Right atrium auricular region (tissue), 2 donors: ENCODE measurements at places on chromosomes 7 and 10.

GRCh38 chr10:126387931-126388911 lies at the start of gene ADAM12:
Gene ADAM12 (minus strand): TSS chr10:126388477. CDS start chr10:126388145, 332 bp downstream.
- no peak for DNase-seq

- no peak for DNase-seq
Measured at GRCh38 chr7:6012355-6013104, 3.5 kb downstream of the AIMP2 start.

- DNase-seq = no peak
Measured at GRCh38 chr7:38744746-38745145, 113.6 kb upstream of the AMPH start.

DNA sequence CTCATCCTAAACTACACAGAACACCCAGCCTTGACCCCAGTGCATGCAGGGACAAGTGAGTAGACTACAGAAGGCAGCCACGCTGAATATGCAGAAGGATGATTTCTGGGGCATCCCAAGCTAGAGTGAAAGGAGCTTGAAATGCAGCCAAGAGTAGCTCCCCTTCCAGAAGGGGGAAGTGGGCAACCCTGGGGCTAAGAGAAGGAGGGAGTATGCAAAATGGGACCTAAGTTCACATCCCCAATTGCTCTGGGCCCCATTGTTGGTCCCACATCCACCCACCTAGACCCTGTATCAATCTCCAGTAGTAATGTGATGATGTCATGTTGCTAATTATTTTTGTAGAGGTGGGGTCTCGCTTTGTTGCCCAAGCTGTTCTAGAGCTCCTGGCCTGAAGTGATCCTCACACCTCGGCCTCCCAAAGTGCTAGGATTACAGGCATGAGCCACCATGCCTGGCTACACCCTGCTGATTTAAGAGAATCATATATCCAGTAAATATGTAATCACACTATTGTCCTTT lies 5.6 kb upstream of the PSTK start:
- no peak for DNase-seq

DNA sequence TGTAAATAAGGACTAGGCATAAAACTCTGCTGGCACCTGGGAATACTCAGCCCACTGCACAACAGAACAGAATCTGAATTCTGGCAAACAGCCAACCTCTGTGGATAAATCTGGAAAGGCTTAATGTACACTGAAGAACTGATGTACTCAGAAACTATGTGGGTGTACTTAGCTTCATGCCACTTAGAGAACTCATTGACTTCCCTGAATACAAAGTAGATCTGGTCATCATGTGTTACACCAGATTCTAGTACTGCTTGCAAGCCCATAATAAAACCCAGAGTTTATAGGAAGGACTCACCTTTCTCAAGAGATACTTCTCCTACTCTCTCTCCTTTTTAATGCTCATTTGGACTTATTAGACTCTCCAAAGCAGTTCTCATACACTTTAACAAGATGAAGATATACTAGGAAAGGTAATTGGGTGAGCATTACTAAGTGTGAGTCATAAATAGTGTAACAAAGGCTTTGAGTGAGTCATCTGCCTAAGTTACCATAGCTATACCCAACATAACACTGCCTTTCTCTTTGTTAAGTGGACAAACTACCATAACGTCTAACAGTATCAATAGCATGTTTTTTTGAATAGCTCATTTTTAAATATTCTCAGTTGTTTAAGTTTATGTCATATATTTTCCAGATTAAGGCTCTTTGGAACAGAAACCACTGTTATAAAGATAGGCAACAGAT lies 309.1 kb downstream of the MDFIC start:
- no peak for DNase-seq

DNA sequence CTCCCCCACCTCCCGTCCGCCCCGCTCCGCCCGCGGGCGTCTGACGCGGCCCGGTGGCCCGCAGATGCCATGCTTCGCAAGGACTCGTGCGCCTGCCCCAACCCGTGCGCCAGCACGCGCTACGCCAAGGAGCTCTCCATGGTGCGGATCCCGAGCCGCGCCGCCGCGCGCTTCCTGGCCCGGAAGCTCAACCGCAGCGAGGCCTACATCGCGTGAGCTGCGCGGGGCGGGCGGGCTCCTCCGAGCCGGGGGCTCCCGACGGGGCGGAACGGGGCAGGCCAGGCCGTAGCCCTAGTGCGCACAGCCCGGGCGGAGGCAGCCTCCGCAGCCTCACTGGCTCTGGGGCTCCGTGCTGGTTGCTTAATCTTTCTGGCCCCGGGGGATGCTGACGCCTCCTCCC lies 2.8 kb downstream of the ASIC3 start:
- no peak for DNase-seq

- DNase-seq = no peak
Measured at GRCh38 chr7:3265388-3265787, 35.7 kb upstream of the SDK1 start.

- no peak for DNase-seq
Measured at GRCh38 chr7:94514140-94514889, 4.7 kb downstream of the CASD1 start.

DNA sequence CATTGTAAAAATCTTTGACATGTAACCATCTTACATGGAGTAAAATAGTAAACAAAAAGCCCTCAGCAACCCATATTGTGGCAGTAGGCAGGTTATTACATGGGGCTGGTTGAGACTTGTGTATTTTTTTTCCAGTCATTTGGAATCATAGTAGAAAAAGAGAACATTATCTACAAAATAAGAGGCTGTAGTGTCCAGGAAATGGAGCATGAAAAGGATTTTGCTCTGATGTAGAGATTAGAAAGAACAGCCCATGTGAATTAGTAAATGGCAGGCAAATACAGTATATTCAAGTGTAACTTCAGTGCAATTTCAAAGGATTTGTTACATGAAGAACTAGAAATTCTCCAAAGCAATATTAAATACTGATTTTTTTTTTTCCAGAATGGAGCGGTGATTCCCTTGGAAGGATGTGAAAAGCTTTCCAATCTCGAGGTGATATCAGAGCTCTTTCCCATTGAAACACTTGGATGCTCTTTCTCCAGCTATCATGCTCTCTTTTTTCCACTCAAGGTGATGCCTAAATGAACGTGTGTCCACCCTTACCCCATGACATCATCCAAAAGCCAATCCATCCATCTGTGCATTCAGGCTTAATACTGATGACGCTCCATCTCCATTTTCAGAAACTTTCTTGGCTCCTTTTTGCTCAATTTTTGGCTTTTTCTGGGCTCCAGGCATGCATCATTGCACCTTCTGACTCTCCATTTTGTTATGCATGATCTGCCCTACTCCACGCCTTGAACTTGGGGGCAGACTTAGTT lies 1034.7 kb downstream of the TYW1 start:
- DNase-seq = no peak

- DNase-seq = no peak
Measured at GRCh38 chr10:126570621-126571602, 99.6 kb downstream of the C10orf90 start.

DNA sequence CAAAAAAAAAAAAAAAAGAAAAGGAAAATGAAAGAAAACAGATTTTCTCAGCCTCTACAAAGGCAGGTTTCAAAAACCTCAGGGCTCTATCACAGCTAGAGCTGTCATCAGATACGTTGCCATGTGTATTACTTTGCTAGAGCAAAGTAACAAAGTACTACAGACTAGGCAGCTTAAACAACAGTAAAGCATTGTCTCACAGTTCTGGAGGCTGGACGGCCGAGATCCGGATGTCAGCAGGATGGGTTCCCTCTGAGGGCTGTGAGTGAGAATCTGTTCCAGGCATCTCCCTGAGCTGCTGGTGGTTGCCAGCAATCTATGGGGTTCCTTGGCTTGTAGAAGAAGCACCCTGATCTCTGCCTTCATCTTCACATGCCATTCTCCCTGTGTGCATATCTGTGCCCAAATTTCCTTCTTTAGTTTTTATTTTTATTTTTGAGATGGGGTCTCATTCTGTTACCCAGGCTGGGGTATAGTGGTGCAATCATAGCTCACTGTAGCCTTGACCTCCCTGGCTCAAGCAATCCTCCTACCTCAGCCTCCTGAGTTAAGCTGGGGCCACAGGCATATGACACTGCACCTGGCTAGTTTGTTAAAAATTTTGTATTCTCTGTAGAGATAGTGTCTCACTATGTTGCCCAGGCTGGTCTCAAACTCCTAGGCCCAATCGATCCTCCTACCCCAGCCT lies 48.9 kb upstream of the KDM7A start:
- DNase-seq = no peak

- DNase-seq = no peak
Measured at GRCh38 chr10:31058795-31059703, 27.4 kb upstream of the ZNF438 start.

DNA sequence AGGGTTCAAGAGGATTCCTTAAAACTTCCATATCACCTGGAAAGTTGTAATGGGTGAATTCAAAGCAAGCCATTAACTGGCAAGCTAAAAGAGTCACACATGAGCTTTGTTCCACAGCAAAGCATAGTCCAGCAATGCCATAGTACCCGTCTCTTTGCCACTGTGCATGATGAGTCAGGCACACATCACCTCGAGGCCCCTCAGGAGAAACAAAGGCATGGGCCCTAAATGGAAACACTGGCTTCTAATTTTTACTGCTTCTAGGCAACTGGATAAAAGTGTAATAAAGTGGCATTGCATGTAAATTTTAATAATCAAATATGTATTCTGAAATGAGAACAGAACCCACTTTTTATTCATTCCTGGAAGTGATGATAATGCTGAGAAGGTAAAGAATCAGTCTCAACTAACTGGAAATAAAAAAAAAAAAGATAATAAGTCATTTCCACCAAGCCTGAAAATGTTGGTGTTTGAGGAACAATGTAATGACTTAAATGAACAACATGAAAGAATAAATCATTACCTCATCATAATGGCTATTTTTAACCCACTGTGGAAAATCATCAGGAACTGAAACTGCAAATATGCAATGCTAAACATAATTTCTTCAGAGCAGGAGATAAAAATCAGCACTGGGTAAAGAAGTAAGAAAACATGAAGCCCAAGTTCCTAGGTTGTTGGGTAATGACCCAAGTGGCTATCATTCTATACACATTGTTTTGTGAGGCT lies 104.9 kb downstream of the CDK6 start:
- DNase-seq = no peak

DNA sequence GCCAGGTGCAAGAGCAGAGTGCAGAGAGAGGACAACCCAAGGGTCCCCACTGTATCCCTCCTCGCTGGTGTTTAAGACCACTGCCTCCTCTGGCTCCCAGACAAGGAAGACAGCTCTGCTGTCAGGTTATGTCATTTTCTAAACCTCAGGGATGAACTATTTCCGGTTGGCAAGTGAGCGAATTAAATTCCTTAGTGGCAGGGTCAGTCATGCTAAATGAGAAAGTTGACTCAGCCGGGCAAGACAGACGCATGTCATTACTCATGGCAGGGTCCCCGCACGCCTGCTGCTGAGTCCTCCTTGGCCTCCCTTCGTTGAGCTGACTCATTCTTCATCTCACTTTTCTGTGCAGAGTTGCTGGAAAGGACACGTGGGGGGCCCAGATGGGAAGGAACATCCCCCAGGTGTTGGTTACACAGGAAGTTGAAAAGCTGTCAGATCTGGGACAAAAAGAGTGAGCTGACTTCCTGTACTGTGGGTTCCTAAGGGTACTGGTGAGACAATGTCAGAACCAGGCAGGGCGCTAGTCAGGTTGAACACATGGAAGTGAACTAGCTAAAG lies 47.1 kb upstream of the UCN3 start:
- no peak for DNase-seq

DNA sequence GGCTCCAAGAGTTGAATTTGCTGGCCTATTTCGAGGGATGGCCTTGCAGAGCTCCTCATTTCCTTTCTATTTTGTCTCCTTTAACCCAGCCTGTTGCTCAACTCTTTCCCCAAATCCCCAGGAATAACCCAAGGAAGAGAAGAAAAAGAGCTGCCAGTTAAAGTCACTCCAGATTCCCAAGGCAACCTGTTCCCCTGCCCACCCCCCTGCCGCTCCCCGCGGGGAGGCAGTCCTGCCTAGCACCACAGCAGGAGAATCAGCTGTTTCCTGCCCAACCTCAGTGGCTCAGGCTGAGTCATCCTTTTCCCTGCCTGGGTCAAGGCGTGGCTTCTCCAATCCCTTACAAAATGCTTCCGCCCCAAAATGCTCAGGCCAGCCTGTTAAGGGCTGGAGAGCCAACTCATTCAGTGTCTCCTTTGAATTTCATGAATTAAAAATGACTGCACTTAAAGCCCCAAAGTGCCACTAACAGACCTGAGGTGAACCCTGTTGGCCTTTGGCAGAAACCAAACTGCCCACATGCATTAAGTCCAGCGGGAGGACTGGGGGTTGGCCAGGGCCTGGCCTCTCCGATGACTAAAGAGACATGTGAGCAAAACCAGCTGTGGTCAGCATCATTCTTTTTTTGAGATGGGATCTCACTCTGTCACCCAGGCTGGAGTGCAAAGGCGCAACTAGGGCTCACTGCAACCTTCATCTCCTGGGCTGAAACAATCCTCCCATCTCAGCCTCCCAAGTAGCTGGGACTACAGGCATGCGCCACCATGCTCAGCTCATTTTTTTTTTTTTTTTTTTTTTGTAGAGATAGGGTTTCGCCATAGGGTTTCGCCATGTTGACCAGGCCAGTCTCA lies 83.2 kb upstream of the KIF5B start:
- peak; percentile 94 for DNase-seq

DNA sequence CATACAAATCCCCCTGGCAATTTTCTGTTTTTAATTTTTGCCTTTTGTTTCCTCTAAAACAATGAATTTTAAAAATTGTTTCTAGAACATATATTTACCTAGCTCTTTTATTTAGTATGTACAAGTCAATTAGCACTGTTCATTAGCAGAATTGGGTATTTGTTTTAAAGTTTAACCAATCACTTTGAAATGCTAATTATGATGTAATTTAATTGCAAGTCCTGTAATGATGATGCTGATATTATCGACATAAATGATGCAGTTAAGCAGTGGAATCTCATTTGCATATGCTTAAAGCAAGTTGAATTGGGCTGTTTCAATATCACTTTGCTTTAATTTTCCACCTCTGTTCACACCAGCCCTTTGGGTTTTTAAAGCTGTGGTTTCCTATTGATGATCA lies 2.7 kb downstream of the FOXP2 start:
- no peak for DNase-seq

GRCh38 chr10:110701617-110701971 lies 57.5 kb downstream of the RBM20 start:
- no peak for DNase-seq

GRCh38 chr7:142899661-142900060 lies 14.1 kb upstream of the TRPV6 start:
- no peak for DNase-seq

GRCh38 chr7:42237811-42238541 lies 967 bp upstream of the GLI3 start:
- no peak for DNase-seq

DNA sequence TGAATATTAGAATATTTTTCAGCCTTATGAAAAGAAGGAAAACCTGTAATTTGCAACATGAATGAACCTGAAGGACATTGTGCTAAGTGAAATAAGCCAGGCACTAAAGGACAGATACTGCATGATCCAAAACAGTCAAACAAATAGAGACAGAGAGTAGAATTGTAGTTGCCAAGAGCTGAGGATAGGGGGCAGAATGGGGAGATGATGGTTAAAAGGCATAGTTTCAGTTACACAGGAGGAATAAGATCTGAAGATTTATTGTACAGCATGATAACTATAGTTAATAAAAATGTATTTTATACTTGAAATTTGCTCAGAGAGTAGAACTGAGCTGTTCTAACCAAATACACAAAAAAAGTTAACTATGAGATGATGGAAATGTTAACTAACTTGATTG lies 149.0 kb upstream of the TMEM106B start:
- no peak for DNase-seq

GRCh38 chr7:15490291-15490690 lies 71.5 kb downstream of the AGMO start:
- DNase-seq = no peak
